ENCODE measurements at places on chromosomes 1 and 21. TPM values are rescaled to one million over a fixed set of nuclear protein-coding genes. Genes with fewer than 3 reads are reported as not detected.

CASQ2 gene
- 3.9 TPM for total RNA-seq

CAPZA1 gene
- 114 TPM for total RNA-seq

SAMD11 gene
- total RNA-seq = 7.4 TPM

THEM5 gene
- not detected for total RNA-seq

MX1 gene
- 62.6 TPM for total RNA-seq

PODN gene
- total RNA-seq = 122 TPM

S100A16 gene
- 62.7 TPM for total RNA-seq

BCL2L15 gene
- 0.34 TPM for total RNA-seq

ADAMTSL4 gene
- 15.7 TPM for total RNA-seq

AVPR1B gene
- total RNA-seq = 0.68 TPM

CR1 gene
- total RNA-seq = 0.49 TPM

LRRC38 gene
- not detected for total RNA-seq

HCRTR1 gene
- 5.6 TPM for total RNA-seq

FMO1 gene
- total RNA-seq = 0.81 TPM

DVL1 gene
- total RNA-seq = 55.1 TPM

ADAMTS5 gene
- total RNA-seq = 29.3 TPM

DIO1 gene
- total RNA-seq = 374 TPM

SPRTN gene
- total RNA-seq = 17.2 TPM

OR2L13 gene
- total RNA-seq = not detected

DNAJC6 gene
- total RNA-seq = 2.8 TPM

S100A7 gene
- not detected for total RNA-seq

NBPF10 gene
- total RNA-seq = 2.4 TPM

CORT gene
- total RNA-seq = 0.89 TPM

TIAM1 gene
- total RNA-seq = 2.5 TPM

GIPC2 gene
- 3.6 TPM for total RNA-seq

FAM151A gene
- total RNA-seq = not detected

ZSWIM5 gene
- 6.3 TPM for total RNA-seq

NR0B2 gene
- total RNA-seq = not detected

CDCA8 gene
- 1.1 TPM for total RNA-seq

PRSS38 gene
- not detected for total RNA-seq

OR2T35 gene
- total RNA-seq = not detected

FCMR gene
- 5.2 TPM for total RNA-seq

AQP10 gene
- not detected for total RNA-seq

AIRE gene
- not detected for total RNA-seq

SYDE2 gene
- total RNA-seq = 30.8 TPM

MASP2 gene
- not detected for total RNA-seq

ACTA1 gene
- not detected for total RNA-seq

MAN1C1 gene
- total RNA-seq = 28.1 TPM

NHLH2 gene
- total RNA-seq = not detected

OR2M7 gene
- total RNA-seq = not detected

FCRLB gene
- total RNA-seq = 2.4 TPM

UBL4B gene
- total RNA-seq = not detected

TSPAN2 gene
- 3.0 TPM for total RNA-seq

KIF17 gene
- 9.3 TPM for total RNA-seq

AMPD1 gene
- total RNA-seq = not detected

PCBP3 gene
- 0.33 TPM for total RNA-seq

DEDD gene
- 34.6 TPM for total RNA-seq

MSH4 gene
- total RNA-seq = not detected

PROX1 gene
- total RNA-seq = 51.3 TPM

PDZK1IP1 gene
- total RNA-seq = not detected

PPM1J gene
- total RNA-seq = 4.8 TPM

SPRR1B gene
- not detected for total RNA-seq

All from thyroid gland (tissue), 4 donors.